Osteocyte (in vitro differentiated cells): ENCODE measurements at places on chromosomes 11 and 22. TPM values are rescaled to one million over a fixed set of nuclear protein-coding genes. Genes with fewer than 3 reads are reported as not detected.

DNA sequence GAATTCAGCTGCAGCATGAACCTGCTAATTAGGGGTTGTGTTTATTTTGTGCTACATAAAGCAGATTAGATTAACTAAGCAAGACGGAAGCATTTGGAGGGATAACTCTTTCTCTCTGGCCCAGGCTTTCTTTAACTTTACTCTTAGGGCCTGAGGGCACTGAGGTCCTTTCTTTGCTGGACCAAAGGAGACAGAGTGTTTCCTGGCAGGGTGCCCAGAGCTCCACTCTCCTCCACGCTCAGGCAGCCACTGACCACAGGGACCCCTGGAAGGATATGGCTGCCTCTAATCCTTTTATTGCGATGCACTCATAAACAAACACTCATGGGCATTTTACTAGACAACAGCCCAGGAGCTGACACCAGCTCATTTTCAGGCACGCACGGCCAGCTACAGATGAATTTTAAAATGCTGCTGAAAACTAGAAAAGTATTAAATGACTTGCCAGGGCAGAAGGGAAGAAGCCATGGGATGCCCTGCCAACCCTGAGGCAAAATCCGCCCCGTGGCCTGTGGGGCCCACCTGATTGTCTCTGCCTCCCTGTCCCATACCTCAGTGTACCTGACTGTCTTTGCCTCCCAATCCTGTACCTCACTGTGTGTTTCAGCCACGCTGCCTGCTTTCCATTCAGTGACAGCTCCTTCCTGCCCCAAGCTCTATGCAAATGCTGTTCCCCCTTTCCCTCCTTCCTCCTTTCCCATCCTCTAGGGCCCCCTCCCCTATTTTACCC is 192.6 kb upstream of the NAV2 start:
- H3K27ac ChIP-seq = no peak overlapping the region
- H3K4me3 ChIP-seq = no peak overlapping the region
- H3K4me1 ChIP-seq = peaks cover 6% of the 10 kb centered on the region

GRCh38 chr11:18352581-18352980 is 30.2 kb downstream of the GTF2H1 start:
- H3K36me3 ChIP-seq = peaks cover 60% of the 10 kb centered on the region
- H3K4me3 ChIP-seq = no peak overlapping the region
- H3K27me3 ChIP-seq = no peaks in the 10 kb centered on the region
- H3K4me1 ChIP-seq = peaks cover 38% of the 10 kb centered on the region
- DNase-seq = no peak
- H3K27ac ChIP-seq = no peak overlapping the region

GRCh38 chr11:68297052-68297378 is 15.4 kb upstream of the LRP5 start:
- H3K4me3 ChIP-seq = no peak overlapping the region
- H3K27me3 ChIP-seq = no peaks in the 10 kb centered on the region
- H3K36me3 ChIP-seq = no peaks in the 10 kb centered on the region
- no peak overlapping the region for H3K27ac ChIP-seq

- H3K27ac ChIP-seq = no peak overlapping the region
- peaks cover 54% of the 10 kb centered on the region for H3K36me3 ChIP-seq
- no peaks in the 10 kb centered on the region for H3K4me1 ChIP-seq
- H3K27me3 ChIP-seq = no peaks in the 10 kb centered on the region
- no peak overlapping the region for H3K4me3 ChIP-seq
Measured at GRCh38 chr22:31431950-31432349, 32.5 kb downstream of the DRG1 start.

DNA sequence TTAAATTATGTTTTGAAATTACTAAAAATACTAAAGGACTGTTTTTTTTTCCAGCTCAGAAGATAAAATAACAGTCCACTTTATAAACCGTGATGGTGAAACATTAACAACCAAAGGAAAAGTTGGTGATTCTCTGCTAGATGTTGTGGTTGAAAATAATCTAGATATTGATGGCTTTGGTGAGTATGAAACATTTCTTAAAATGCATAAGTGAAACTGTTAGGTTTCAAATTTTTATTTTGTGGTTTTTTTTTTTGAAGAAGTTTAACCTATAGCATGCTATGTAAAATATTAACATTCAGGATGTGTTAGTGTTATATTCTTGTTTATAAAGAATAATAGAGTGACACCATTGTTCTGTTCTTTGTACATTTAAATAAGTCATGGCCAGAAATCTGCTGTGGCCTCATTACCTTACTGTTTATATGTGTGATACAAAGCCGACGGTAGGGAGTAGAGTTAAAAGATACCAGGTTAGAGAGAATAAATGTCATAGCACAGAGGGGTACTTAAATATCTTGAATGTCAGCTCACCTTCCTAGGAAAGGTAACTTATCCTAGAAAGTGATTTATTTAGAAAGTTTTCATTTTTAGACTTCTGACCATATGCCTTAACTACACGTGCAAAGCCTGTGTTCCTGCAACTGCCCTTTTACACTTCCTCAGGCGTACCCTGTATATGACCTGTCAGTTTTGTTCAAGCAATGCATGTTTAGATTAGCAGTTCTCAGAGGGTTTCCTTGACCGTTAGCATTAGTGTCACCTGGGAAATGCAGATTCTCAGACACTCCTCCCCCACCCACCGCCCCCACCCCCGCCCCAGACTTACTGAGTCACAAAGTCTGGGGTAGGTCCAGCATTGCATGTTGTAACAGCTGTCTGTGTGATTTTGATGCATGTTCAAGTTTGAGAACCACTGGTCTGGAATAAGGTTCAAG is 6.3 kb downstream of the FDX1 start:
- no peaks in the 10 kb centered on the region for H3K27me3 ChIP-seq
- peaks cover 57% of the 10 kb centered on the region for H3K4me1 ChIP-seq
- DNase-seq = no peak

DNA sequence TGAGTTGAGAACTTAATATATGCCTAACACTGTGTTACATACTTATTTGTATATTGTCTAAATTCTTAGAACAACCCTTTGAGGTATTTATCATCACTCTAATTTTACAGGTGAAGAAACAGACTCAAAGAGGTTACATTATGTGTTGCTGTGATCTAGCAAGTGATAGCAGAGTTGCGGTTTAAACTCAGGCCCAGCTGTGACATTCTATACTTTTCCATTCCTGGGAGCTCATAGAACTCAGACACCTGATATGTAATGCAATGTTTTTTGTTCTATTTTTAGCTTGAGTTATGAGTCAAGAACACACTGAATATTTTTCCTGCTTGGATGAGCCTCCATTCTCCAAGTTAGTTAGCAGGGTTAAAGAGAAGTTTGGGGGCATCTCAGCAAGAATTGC is 449.7 kb upstream of the DDI1 start:
- peaks cover 11% of the 10 kb centered on the region for H3K4me1 ChIP-seq
- no peaks in the 10 kb centered on the region for H3K36me3 ChIP-seq
- no peak overlapping the region for H3K4me3 ChIP-seq

The CCDC117 gene
- total RNA-seq = 21.9 and 23.6 TPM in 2 replicates

- DNase-seq = no peak
- peaks cover 18% of the 10 kb centered on the region for H3K27me3 ChIP-seq
- H3K27ac ChIP-seq = no peak overlapping the region
- no peaks in the 10 kb centered on the region for H3K36me3 ChIP-seq
- no peaks in the 10 kb centered on the region for H3K4me1 ChIP-seq
- no peak overlapping the region for H3K4me3 ChIP-seq
Measured at GRCh38 chr11:113971506-113972195, 3.3 kb upstream of the HTR3A start.

DNA sequence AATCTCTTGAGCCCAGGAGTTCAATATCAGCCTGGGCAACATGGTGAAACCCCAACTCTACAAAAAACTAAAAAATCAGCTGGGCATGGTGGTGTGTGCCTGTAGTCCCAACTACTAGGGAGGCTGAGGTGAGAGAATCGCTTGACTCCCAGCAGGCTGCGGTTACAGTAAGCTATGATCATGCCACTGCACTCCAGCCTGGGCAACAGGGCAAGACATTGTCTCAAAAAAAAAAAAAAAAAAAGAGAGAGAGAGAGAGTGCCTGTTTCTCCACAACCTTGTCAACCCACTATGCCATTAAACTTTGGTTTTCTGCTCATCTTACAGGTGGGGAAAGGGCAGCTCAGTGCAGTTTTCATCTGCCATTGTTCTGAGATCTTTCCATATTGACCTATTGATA is 5.1 kb downstream of the FOLR3 start:
- no peak overlapping the region for H3K27ac ChIP-seq
- H3K36me3 ChIP-seq = no peaks in the 10 kb centered on the region
- H3K27me3 ChIP-seq = peaks cover 20% of the 10 kb centered on the region

- no peak for DNase-seq
- peaks cover 4% of the 10 kb centered on the region for H3K36me3 ChIP-seq
- no peak overlapping the region for H3K4me3 ChIP-seq
- no peaks in the 10 kb centered on the region for H3K27me3 ChIP-seq
- H3K4me1 ChIP-seq = peaks cover 7% of the 10 kb centered on the region
Measured at GRCh38 chr11:129974237-129974636, 28.4 kb downstream of the PRDM10 start.

The OR51D1 gene
- total RNA-seq = not detected in 2 replicates

The SCGB1C1 gene
- not detected in 2 replicates for total RNA-seq

DNA sequence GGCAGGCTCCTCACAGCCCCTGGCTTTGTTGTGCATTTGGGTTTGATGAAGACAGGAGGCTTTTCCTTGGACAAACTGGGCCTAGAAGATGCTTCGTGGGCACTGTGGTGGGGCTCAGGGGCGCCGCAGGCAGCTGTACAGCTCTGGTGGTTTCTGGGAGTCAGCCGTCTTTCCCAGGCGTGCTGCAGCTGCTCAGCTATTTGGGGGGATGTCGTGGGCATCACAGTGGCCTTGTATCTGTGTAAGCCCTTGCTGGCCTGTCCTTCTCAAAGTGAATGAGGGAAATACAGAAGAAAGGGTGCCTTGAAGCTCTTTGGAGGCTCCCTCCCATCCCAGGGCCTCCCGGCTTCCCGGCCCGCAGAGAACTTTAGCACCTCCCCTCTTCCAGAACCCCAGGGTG is 89.5 kb downstream of the TBC1D22A start:
- peak; percentile 76 for DNase-seq
- H3K4me3 ChIP-seq = no peak overlapping the region

The GP1BB gene
- total RNA-seq = 28.6 and 34.1 TPM in 2 replicates

The UEVLD gene
- 21.2 and 24.5 TPM in 2 replicates for total RNA-seq

- peaks cover 29% of the 10 kb centered on the region for H3K4me1 ChIP-seq
- peak overlapping the region; percentile 11 for H3K4me3 ChIP-seq
- peak overlapping the region; percentile 28 for H3K27ac ChIP-seq
- no peaks in the 10 kb centered on the region for H3K27me3 ChIP-seq
- H3K36me3 ChIP-seq = no peaks in the 10 kb centered on the region
Measured at GRCh38 chr22:37951305-37951704, 2.1 kb downstream of the C22orf23 start.

GRCh38 chr11:6895010-6895409 is 2.7 kb upstream of the OR2D2 start:
- no peaks in the 10 kb centered on the region for H3K4me1 ChIP-seq
- H3K4me3 ChIP-seq = no peak overlapping the region
- no peaks in the 10 kb centered on the region for H3K36me3 ChIP-seq
- no peak for DNase-seq
- H3K27ac ChIP-seq = no peak overlapping the region

GRCh38 chr11:108148556-108148955 is 27.2 kb downstream of the ACAT1 start:
- no peaks in the 10 kb centered on the region for H3K4me1 ChIP-seq
- H3K4me3 ChIP-seq = no peak overlapping the region
- peaks cover 65% of the 10 kb centered on the region for H3K36me3 ChIP-seq
- H3K27ac ChIP-seq = no peak overlapping the region
- no peaks in the 10 kb centered on the region for H3K27me3 ChIP-seq

DNA sequence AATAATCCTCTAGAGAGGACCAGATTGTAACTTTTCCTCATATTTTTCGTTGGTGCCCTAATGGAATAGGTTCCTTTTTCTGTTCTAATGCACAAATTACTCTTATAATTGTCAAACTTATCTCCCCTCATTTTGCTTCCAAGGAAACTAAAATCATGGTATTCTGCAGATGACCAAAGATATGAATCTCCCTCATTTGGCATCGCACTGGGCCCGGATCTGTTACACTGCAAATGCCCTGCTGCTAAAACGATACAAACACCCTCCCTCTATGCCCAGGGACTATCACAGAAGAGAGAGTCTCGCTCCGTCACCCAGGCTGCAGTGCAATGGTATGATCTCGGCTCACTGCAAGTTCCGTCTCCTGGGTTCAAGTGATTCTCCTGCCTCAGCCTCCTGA is 7.6 kb downstream of the KLHDC7B start:
- H3K4me3 ChIP-seq = no peak overlapping the region
- H3K27me3 ChIP-seq = peaks cover 23% of the 10 kb centered on the region
- H3K27ac ChIP-seq = no peak overlapping the region
- no peaks in the 10 kb centered on the region for H3K4me1 ChIP-seq
- DNase-seq = no peak

- H3K4me3 ChIP-seq = peak overlapping the region; percentile 71
- peaks cover 15% of the 10 kb centered on the region for H3K36me3 ChIP-seq
- peak; percentile 96 for DNase-seq
- H3K27me3 ChIP-seq = no peaks in the 10 kb centered on the region
- peaks cover 2% of the 10 kb centered on the region for H3K4me1 ChIP-seq
Measured at GRCh38 chr11:518463-519202, 11.6 kb upstream of the RNH1 start.

The C11orf24 gene
- 70.1 and 80.9 TPM in 2 replicates for total RNA-seq

DNA sequence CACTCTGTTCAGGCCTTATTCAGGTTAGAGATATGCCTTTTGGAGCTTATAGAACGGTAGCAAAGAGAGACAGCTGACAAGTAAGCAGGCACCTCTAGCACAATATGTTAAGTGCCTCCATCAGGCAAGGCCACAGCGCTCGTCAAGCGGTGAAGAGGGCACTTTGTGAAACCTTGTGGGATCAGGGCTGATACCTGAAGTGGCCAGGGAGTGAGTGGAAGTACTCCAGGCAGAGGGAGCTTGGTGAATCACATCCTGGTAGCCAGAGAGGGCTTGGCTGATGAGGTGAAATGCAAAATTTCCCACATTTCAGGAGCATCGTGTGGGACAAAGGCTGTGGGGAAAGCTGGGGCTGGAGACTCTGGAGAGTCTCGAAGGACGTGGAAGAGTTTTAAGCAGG is 87.4 kb downstream of the PKNOX2 start:
- peaks cover 36% of the 10 kb centered on the region for H3K36me3 ChIP-seq
- H3K4me1 ChIP-seq = peaks cover 53% of the 10 kb centered on the region
- DNase-seq = no peak
- no peaks in the 10 kb centered on the region for H3K27me3 ChIP-seq
- no peak overlapping the region for H3K4me3 ChIP-seq

- no peak overlapping the region for H3K27ac ChIP-seq
- no peak overlapping the region for H3K4me3 ChIP-seq
- peaks cover 28% of the 10 kb centered on the region for H3K27me3 ChIP-seq
- H3K36me3 ChIP-seq = no peaks in the 10 kb centered on the region
Measured at GRCh38 chr11:75260396-75261170, 20.0 kb downstream of the TPBGL start.

- H3K36me3 ChIP-seq = no peaks in the 10 kb centered on the region
- H3K4me1 ChIP-seq = no peaks in the 10 kb centered on the region
Measured at GRCh38 chr11:25886036-25886435, 445.9 kb upstream of the ANO3 start.

The GUCY1A2 gene
- total RNA-seq = 0.68 and 0.78 TPM in 2 replicates

- no peaks in the 10 kb centered on the region for H3K27me3 ChIP-seq
- no peak overlapping the region for H3K27ac ChIP-seq
- H3K4me3 ChIP-seq = no peak overlapping the region
- H3K4me1 ChIP-seq = no peaks in the 10 kb centered on the region
- no peaks in the 10 kb centered on the region for H3K36me3 ChIP-seq
- DNase-seq = peak; percentile 54
Measured at GRCh38 chr11:133841279-133842043, 3.9 kb downstream of the SPATA19 start.
